ENCODE measurements at places on chromosomes 11 and 22.

DNA sequence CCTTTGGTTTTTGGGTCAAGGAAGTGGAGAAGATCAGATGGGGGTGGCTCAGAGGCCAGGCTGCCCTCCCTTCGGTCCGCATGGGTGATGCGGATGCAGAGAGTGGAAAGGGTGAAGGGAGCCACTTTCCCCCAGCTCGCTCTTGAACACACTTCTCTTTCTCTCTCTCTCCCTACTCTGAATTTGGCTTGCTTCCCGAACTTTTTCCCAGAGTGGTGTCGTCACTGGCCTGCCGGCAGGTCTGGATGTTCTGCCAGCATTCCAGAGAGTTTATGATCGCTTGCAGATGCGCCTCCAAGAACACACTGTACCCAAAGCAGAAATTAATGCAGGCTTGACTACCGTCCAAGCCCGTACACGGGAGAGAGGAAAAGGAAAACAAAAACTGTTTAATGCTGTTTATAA is 103.2 kb downstream of the ZBTB16 start:
- no peak for DNase-seq

GRCh38 chr11:45795379-45795778 is 9.6 kb upstream of the SLC35C1 start:
- DNase-seq: no peak

DNA sequence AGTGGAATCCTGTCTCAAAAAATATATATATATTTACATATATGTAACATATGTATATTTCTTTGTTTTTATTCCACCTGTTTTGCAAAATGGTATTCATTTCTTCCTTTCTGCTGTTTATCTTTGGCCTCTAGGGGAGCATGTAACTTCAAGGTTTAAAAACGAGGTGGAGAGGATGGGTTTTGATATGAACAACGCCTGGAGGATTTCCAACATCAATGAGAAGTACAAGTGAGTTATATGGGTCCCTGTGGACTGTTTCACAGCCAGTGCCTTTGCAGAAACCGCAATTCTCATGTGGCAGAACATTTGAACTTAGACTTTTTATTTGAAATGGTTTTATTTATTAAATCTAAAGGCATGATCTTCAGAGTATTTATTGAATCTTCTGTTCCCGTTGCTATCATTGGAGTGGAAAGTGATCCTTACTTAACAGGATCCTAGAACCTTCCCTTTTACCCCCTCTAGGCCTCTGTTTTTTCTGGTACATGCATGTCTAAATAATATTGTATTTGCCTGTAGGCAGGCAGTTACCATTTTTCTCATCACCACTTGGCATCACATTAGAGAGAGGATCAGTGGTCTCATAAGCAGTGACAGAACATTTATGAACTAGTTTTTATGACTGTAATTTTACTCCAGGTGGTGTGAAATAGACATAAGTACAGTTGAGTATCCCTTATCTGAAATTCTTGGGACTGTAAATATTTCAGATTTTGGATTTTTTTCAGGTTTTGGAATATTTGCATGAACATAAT is 81.5 kb upstream of the HORMAD2 start:
- no peak for DNase-seq

GRCh38 chr11:82494988-82495432 is 238.7 kb downstream of the FAM181B start:
- DNase-seq: peak; percentile 18

DNA sequence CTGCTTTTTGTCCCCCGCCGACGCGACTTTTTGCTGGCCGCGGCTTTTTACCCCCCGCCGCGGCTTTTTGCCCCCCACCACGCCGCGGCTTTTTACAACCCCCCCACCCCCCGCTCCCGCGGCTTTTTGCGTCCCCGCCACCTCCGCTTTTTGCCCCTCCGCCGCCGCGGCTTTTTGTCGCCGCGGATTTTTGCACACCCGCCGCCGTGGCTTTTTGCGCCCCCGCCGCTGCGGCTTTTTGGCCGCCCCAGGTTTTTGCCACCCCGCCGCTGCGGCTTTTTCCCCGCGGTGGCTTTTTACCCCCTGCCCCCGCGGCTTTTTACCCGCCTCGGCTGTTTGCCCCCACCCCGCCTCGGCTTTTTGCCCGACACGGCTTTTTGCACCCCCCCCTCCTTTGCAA is 205.5 kb downstream of the CCT8L2 start:
- no peak for DNase-seq

- DNase-seq: no peak
Measured at GRCh38 chr11:74248469-74248868, 63.0 kb downstream of the P4HA3 start.

DNA sequence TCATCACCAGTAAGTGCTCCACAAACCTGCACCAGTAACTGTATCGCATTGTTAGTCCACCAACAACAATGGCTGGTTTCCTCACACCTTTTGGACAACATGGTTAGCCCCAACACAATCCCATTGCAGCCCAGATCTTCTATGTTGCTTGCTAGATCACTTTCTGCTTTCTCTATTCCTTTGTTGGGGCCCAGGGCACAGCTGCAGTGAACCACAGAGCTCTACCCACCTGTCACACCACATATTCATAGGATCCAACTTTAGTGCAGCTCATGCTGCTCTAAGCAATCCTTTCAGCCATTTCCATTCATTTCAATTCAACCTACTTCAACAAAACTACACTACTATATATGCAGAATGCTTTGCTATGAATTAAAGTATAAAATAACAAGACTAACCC is 364.3 kb downstream of the DCDC1 start:
- no peak for DNase-seq

DNA sequence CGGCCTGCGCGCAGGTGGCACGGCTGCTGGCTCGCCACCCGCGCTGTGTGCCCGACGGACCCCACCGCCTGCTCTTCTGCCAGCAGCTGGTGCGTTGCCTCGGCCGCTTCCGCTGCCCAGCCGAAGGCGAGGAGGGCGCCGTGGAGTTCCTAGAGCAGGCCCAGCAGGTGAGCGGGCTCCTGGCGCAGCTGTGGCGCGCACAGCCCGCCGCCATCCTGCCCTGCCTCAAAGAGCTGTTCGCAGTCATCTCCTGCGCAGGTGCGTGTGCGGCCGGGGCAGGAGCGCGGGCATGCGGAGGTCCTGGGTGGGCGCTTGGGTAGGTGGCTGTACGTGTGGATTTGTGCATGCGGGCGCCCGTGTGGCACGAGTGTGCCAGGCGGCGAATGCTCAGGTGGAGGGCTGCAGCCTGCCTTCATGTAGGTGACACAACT is 8.0 kb downstream of the USP35 start:
- DNase-seq: no peak

- no peak for DNase-seq
Measured at GRCh38 chr11:7648264-7648663, 25.0 kb downstream of the CYB5R2 start.

DNA sequence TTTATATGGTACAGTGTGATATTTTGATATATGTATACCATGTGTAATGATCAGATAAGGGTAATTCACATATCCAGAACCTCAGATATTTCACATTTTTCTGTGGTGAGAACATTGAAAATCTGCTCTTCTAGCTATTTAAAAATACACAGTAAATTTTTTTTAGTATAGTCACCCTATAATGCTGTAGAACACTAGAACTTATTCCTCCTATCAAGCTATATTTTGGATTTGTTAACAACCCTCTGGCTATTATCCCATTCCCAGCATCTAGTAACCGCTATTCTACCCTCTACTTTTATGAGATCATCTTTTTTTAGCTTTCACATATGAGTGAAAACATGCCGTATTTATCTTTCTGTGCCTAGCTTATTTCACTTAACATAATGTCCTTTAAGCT is 65.5 kb upstream of the SYT9 start:
- DNase-seq: no peak

GRCh38 chr11:40306938-40307548 is 1152.4 kb downstream of the LRRC4C start:
- peak; percentile 18 for DNase-seq

- no peak for DNase-seq
Measured at GRCh38 chr11:8533332-8533731, 60.7 kb downstream of the STK33 start.

DNA sequence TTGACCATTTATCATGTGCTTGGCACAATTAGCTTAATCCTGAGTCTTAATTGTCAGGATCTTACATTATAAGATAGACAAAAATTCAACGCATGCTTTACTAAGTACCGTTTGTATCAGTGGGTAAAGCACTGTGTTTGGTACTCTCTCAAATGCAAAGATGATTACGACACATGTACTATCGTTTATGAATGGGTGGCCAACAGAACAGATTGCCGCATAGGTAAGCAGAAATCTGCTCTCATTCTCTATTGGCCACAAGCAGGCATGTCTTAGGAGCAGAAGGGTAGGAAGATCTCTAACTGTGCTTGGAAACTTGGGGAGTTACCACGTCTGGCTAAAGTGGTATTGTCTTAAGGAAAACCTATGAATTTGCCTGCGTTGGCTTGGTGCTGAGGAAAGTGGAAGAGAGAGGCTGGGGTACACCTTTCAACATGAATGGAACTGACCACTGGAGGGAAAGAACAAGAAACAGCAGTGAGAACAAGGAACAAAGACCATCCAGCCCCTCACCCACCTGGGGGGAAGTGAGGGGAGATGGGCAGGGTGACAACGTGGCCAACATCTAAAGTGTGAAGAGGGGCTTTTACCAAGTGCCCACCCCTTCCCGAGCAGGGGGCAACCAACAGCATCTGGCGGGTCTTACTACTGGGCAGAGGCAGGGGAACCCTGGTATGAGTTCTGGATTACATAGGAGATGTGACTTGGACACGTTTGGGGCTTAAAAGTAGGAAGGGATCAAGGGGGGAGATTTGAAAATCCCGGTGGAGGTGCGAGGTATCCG is 1.0 kb upstream of the TUBA8 start:
- DNase-seq: no peak

- DNase-seq: no peak
Measured at GRCh38 chr11:126468102-126468521, 112.6 kb downstream of the ST3GAL4 start.

- no peak for DNase-seq
Measured at GRCh38 chr11:36933481-36933880, 335.4 kb upstream of the RAG2 start.

DNA sequence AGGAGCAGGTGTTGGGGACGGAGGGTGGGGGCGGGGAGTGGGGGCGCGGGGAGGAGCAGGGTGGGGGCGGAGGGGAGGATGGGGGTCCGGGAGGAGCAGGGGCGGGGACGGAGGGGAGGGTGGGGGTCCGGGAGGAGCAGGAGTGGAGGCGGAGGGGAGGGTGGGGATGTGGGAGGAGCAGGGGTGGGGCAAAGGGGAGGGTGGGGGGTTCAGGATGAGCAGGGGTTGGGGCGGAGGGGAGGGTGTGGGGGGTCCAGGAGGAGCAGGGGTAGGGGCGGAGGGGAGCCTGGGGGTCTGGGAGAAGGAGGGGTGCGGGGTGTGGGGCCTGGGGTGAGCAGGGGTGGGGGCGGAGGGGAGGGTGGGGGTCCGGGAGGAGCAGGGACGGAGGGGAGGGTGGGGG is 17.1 kb downstream of the CRELD2 start:
- DNase-seq: no peak

DNA sequence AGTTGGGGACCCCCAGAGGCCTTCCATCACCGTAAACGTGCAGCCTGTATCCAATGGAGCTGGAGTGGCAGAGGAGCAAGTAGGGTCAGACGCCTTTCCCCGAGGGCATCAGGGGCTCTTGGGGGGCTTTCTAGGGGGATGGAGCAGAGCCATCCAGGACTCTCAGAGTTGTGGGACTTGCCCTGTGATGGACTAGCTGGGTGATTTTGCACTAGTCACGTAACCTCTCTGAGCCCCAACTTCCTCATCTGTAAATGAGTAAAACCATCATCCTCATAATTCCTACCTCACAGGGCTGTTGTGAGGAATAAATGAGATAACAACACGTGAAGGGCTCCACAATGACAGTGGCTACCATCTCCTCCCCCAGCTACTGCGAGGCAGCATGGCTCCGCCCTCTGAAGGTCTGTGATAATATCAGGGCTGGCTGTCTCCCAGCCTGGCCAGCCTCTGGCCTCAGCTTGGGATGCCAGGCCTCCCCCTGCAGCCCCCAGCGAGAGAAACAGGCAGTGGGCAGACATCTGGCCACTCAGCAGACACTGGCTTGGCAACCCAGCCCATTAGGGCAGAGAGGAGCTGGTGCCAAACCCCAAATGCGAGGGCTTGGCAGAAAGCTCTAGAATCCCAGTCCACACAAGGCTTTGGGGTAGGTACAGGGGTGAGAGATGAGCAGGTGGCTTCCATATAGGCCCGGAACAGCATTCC is 6.7 kb downstream of the USP2 start:
- no peak for DNase-seq

DNA sequence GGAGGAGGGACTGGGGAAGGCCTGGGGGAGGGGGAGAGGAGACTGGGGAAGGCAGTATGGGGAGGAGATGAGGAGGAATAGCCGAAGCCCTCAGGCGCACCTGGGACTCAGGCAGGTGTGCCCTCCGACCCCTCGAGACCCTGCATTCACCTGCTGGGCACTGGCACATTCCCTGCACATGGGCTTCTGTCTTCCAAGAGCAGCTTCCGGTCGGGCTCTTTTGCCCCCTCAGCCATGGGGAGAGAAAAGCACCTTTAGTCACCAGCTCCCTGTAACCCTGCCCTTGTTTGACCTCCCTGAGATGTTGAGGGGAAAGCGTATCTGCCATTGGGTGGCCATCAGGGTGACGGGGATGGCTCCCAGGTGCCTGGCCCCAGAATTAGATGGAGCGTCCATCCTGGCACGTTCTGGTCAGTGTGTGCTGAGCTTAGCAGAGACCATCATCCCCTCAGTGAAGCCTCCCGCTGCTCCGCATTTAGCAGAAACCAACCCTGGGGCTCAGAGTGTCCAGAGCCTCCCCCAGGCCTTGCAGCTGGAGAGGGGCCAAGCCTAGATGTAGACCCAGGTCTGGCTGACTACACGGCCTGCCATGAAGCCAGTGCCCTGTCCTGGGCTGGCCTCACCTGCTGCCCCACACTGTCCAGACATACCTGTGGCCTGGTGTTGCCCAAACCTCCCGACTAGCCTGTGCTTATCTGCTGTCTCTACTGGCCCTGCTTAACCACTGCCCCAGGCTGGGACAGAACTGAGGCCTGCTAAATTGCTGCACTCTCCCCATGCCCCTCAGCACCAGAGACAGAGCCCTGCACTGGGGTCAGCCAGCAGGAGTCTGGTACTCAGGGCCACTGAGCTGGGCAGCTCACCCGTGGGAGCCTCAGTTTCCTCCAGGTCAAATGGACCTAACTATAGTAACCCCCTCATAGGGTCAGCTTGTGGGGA is 6.2 kb downstream of the ANO1 start:
- DNase-seq: no peak

DNA sequence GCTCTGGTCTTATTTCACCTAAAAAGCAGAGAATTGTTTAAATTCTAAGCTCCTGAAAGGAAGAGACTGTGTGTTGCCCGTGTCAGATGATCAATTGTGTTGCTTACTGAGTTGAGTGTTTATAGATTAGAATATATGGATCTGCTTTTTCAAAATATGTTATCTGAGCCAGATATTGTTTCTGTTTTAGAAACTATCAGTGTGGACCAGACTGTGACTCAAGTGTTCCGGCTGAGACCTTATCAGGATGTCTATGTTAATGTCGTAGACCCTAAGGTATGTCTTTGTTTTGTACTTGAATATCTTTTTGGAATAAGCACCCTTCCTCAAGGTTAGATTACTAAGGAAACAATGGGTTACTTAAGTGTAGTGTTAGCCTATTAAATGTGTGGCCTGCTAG is 11.0 kb downstream of the DEPDC5 start:
- DNase-seq: no peak
